ENCODE measurements at places on chromosomes 16 and 17.

DNA sequence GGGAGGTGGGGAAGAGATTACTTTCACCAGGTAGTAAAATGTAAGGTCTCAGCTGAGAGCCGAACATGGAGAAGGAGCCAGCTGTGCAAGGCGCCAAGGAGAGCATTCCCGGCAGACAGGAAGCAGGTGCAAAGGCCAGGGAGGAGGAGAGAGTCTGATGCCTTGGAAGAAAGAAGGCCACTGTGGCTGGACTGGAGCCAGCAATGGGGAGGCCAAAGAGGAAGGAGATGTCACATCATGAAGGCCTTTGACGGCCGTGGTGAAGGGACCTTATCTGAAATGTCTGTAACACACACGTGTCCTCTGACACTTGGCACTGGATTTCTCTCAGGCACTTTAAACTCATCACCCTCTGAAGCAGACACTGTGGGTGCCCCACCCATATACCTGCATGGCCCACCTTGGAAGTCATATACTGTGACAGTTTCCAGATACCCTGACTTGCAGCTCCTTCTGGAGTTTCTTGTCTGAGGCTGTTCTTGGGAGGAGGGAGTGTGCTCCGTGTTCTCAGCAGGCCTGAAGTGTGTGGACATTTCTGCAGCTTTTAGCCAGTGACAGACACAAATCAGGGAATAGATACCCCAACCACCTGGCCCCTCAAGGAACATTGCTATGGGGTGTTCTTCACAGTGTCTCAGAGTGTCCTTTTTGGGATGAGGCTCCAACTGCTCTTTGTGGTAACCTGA lies 1.9 kb upstream of the SLC5A2 start:
- no peak for DNase-seq

DNA sequence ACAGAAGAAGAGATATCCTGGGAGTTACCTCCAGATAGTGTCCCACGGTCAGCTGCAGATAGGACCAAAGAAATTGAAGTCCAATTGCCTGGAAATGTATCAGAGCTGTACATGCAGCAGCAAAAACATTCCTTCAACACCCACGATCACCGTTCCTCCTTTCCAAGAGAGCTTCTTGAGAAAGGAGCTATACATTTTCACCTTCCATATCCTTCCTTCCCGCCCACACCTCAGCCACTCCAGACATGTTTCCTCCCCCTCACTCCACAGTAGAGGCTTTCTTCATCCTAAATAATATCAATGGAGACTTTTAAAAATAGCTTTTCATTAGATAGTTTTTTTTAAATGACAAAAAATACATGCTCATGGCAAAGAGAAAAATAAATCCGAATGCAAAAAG lies 87.6 kb downstream of the HS3ST2 start:
- no peak for DNase-seq

- no peak for DNase-seq
Observed at GRCh38 chr17:49634485-49634860, 43.4 kb downstream of the SPOP start.

DNA sequence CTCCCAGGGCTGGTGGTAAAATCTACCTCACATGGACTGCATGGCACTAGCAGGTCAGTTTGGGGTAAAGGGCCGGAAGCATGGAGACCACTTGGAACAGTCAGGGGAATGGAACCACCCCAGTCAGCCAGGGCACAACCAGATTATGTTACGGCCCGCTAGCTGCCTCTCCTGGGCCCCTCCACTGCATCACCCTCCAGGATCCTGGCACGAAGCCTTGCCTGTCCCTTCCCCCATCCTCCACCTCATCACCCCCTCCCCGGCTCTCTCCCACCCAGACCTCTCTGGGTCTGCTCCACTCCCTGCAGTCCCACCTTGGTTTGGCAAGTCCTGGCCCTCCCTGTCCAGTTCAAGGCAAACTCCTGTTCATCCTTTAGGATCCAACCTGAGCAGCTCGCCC lies 91.7 kb downstream of the CLEC16A start:
- DNase-seq = no peak

DNA sequence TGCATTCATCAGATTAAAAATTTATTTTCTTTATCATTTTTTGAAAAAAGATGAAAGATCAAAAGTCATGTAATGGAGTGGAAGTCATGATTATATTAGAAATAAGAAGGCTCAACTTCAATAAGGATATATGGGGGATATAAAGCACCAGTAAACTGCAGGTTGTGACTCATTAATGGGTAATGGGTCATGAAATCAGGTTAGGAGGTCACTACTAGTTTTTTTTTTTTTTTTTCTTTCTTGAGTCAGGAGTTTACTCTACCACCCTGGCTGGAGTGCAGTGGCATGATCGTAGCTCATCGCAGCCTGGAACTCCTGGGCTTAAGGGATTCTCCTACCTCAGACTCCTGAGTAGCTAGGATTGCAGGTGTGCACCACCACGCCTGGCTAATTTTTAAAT lies 14.3 kb downstream of the EFCAB13 start:
- no peak for DNase-seq

- DNase-seq = no peak
Observed at GRCh38 chr16:10813099-10813455, 5.5 kb downstream of the TVP23A start.

- no peak for DNase-seq
Observed at GRCh38 chr16:50309527-50310307, 43.4 kb downstream of the ADCY7 start.
